Central memory CD4-positive, alpha-beta T cell (primary cell): ENCODE measurements at places on chromosomes 6 and 20.

- DNase-seq: no peak
These were observed 30.7 kb downstream of the LYRM4 start for GRCh38 chr6:5230081-5230480.

DNA sequence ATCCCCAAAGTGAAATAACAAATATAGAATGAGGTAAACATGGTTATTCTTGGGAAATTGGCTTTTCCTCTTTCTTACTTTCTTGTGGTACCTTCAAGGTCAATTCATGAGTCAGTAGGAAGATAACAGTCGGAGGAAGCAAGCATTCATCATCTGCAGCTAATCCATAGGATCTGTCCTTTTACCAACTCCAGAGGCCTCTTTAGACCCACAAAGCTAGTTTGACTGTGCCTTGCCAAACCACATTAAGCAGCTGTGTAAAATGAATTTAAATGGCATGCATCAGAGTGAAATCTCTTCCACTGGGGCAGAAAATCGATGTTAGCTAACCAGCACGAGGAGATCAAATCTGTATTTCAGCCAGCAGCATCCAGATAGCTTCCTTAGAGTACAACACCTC, 171.3 kb downstream of the TMEM242 start:
- DNase-seq: no peak

GRCh38 chr20:37822141-37822601, 80.8 kb upstream of the VSTM2L start:
- DNase-seq: no peak

DNA sequence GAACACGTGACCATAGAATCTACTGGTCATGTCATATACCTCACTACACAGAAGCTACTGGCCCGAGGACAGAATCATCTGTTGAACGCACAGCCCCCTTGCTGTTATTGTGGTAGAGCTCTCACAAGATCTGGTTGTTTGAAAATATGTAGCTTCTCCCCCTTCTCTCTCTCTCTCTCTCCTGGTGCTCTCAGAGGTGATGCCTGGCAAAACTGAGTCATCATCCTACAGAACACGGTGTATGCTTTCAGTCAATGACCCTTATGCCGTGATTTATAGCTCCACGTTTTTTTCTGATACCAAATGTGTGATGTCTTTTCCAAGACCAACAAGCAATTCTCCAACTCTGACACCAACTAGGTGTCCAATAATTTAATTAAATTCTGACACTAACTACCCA, 13.0 kb upstream of the RBM24 start:
- no peak for DNase-seq

DNA sequence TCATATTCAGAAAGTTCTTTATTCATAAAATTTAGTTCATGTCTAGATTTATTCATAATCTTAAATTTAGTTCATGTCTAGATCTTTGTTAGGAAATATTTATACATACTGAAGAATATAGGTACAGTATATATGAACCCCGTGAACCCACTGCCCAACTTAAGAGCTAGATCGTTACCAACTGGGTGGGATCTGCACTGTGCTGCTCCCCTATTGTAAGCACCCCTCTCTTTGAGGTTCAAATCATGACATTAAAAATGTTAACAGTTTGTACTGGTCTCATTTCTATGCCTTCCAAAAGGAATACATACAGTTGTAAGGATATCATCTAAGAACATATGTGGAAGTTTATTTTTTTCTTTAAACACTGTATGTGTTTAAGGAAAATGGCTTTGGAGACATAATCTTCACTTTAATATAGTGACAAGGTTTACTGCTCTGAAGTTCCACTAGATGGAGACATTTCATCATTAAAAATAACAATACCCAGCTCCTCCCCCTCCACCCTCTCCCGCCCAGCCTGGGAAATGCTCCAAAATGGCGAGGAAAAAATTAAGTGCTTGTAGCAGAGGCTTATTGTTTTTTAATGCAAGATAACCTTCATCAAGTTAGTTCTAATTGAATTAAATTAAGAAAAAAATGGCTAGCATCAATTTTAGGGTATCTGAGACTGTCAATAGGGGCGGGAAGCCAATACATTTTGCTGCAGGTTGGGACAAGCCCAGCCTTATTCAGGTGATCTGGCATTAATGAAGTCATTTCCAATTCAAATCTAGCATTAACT, 104.1 kb upstream of the TRAF3IP2 start:
- peak; percentile 74 for DNase-seq

DNA sequence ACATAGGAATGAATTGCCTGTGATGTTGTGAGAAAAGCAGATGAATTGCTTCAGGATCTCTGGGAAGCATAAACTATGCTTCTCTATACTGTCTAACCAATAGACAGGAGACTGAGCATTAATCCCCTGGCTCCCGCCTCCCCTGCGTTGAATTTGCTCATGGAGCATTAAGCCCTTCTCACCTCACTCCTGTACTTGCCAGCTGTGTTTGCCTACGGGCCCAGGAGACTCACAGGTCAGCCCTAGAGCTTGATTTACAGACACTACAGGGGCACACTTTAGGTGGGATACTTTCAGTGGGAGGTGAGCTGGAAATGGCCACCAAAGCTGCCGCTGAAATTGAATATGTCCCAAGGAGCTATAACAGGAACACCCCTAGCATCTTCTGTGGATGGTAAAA, 418.7 kb downstream of the CBLN4 start:
- DNase-seq: no peak

- DNase-seq: no peak
These were observed 98.3 kb downstream of the SIM1 start for GRCh38 chr6:100366419-100366818.

DNA sequence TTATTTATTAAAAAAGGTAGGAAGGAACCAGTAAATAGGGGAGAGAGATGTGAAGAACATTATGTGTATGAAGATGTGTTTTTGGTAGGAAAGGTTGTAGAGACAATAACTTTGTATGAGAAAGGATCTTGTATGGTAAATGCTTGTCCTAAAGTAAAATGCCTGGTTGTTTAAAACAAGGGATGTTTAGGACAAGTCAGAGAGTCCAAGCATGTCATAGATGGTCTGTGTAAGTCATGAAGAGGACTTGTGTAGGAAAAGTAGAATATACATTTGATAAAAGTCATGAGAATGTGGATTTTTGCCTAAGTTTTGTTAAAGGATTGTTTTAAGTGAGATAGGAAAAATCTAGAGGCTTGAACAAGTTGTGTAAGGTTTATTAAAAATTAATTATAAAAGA, 325.1 kb downstream of the CDH26 start:
- DNase-seq: no peak

DNA sequence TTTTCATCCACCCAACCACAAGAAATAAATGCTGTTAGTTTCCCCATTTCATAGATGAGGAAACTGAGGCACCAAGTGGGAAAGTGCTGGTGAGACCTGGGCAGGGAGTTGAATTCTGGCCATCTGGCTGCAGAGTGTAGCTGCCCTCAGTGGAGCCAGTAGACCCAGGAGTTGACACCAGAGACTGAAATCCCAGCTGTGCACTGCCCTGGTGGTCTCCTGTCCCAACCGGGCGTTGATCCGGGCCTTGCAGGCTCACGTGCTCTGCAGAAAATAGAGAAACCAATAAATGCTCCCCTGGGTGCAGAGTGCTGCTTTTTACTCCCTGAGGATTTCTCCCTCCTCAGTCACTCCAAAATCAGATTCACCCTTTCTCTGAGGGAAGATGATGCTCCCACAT, 18.4 kb downstream of the HLA-F start:
- no peak for DNase-seq

DNA sequence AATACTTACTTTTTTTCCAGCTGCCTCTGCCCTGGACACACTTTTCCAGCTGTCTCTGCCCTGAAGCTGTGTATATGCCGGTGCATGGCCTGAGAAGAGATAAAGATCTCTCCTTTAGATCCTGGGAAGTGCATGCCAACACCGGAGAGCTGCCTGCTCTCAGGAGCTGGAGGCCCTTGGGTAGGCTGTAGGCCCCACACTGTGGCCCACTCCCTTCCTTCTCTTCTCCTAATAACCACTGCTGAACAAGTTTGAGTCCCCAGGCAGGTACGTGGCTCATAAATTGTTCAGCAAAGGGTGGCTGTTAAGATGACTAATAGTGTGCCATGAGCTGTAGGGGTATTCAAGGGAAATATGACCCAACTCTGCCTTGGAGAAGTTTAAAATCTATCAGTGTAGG, 102.5 kb downstream of the CD24 start:
- DNase-seq: no peak

- DNase-seq: peak; percentile 10
These were observed 23.8 kb downstream of the PRSS35 start for GRCh38 chr6:83536034-83536646.

DNA sequence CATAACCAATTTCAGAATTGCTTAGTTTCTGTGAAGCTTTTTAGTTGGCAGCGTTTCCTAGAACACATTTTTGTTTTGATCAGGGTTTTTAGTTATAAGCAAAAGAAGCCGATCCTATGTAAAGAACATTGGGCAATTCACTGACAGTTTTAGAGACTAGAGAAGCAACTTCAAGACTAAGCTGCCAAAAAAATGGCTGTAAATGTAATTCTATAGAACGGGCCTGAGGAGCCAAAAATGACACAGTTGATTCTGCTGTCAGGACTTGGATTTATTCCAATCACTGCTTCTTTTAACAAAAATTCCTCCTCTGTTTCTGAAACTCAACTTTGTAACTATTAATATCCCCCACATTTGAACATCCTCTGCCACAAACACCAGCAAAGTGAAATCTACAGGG, 236.0 kb upstream of the EYS start:
- no peak for DNase-seq

DNA sequence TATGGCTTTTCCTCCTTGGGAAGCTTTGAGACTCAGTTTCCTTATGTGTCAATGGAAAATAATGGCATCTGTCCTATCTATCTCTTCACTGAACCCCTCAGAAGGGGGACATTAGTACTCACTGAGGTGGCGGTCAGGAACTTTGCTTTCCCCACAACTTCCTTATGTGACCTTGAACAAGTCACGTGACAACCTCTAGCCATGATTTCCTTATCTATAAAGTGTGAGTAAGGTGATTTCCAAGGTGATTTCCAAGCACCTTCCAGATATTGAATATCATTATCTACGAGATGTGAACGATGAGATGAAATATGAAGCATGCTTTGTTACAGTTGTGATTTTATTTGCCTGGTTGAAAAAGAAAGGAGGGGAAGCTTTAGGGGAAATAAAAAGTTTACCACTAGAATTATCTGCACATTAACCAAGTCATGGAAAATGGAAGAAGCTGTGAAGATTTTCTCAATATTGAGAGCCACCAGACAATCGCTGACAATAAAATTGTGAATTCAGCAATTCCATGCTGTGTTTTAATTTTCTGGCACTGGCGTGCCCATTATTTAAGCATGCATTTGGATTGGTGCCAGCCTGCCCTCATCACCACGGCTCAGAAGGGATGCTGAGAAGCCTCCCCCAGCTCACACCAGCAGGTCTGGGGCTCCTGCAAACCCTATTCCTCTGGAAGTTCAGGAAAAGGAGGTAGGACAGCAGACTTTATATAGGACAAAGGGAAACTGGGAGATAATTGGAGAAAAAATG, 255.3 kb downstream of the CD83 start:
- DNase-seq: no peak

DNA sequence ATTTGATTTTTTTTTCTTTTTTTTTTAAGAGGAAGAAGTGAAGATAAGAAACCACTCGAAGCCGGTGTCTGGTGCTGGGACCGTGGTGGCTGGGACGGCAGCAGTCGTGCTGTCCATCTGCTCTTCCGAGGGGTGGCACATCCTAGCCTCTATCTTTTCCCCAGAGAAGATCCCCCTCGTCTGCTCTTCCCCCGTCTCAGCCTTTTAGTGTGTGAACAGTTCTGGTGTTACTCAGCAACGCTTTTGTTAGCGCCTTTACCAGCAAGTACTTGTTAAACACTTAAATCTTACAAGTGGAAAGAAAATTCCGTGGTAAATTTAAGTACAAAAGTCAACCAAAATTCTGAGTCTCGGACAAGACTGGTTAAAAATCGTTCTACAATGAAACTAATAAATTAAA, 90.1 kb downstream of the RSPH3 start:
- no peak for DNase-seq

DNA sequence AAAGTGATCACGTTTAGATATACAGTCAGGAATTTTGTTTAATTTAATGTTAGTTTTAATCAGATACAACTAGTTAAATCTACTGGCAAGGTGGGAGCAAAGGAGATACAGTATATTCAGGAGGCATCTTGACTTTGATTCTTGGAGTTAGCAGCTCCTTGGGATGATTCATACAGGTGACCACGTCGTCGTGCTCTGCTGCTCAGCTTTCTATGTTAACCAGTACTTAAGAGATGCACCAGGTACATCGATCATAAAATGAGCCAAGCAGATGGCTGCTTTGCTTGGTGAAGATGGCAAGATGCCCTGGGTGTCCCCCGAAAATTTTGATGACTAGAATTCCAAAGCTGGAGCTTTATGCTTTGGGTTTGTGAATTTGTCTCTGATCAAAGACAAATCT, 64.7 kb downstream of the TBC1D7 start:
- no peak for DNase-seq

DNA sequence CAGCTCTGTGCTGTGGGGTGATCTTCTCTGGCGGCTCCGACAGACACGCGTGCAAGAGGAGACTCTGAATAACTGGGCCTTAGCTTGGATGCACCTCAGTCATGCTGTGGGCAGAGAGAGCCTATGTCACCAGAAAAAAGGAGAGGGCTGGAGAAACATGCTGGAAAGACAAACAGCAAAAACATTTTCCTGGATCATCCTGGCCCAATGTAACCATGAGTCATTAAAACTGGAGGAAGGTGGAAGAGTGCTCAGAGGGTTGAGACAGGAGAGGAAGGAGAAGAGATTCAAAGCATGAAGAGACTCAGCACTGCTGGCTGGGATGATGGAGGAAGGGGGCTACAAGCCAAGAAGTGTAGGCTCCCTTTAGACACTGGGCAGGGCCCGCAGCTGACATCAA, 292.0 kb downstream of the CDH26 start:
- no peak for DNase-seq

- no peak for DNase-seq
These were observed 79.3 kb downstream of the SLC22A3 start for GRCh38 chr6:160427312-160428068.

- no peak for DNase-seq
These were observed 53.5 kb upstream of the SLC2A12 start for GRCh38 chr6:134105940-134106339.

DNA sequence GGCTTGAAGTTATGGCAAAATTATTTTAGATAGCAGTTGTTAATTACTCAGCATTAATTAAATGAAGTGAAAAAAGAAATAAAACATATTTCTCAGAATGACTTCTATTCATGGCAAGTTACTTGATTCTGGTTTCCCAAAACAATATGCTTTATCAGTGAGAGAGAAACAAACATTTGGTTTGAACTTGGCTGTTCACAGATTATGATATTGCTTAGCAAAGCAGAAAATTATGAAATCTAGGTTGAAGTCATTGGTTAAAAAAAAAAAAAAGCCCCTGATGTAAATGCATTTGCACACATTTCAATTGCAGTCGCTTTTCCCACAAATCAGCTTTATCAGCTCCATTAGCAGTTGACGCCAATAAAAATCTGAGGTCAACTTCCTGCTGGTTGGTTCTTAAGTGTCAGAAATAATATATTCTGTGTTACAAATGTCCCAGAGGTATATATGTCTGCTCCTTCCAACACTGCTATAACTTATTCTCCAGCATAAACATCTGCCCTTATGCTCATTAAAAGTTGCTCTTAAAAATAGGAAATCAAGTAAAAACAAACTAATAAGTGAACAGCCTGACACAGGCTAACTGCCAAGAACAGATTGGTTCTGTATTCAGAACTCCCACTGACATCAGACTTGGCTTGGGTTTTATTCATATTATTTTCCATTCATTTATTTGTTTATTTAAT, 275.4 kb downstream of the PHF3 start:
- no peak for DNase-seq
